ENCODE measurements at places on chromosomes 1 and 21. TPM values are rescaled to one million over a fixed set of nuclear protein-coding genes. Genes with fewer than 3 reads are reported as not detected.

GRCh38 chr21:31473685-31474345, 129.8 kb upstream of the TIAM1 start:
- no peak for DNase-seq

- DNase-seq, result no peak
Observed at GRCh38 chr1:173870252-173871075, 2.3 kb downstream of the ZBTB37 start.

GRCh38 chr21:28794371-28794851, 198.3 kb downstream of the LTN1 start:
- no peak for DNase-seq

The PLD5 gene
- total RNA-seq, result not detected

The SLC35E2B gene
- 50.9 TPM for total RNA-seq
